ENCODE measurements at places on chromosomes 13 and 19. TPM values are rescaled to one million over a fixed set of nuclear protein-coding genes. Genes with fewer than 3 reads are reported as not detected.

DNA sequence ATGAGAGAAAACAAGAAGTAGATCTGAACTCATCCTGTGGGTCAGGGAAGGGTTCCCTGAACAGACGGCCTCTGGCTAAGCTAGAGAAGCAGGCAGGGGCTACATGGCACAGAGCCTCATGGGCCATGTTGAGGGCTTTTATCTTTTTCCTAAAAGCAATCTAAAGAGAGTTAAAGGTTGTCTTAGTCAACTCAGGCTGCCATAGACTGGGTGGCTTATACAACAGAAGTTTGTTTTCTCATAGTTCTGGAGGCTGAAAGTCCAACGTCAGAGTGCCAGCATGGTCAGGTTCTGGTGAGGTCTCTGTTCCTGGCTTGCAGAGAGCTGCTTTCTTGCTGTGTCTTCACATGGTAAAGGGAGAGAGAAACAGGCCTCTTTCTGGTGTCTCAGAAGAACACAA is 2.9 kb upstream of the MBNL2 start:
- no peak overlapping the region for H3K4me3 ChIP-seq
- DNase-seq: no peak
- no peaks in the 10 kb centered on the region for H3K36me3 ChIP-seq
- peaks cover 15% of the 10 kb centered on the region for H3K27me3 ChIP-seq
- H3K4me1 ChIP-seq: peaks cover 6% of the 10 kb centered on the region

CEACAM6 gene
- not detected for total RNA-seq

HNRNPUL1 gene
- total RNA-seq: 264 TPM

ZIC2 gene
- total RNA-seq: 429 TPM

- no peaks in the 10 kb centered on the region for H3K27me3 ChIP-seq
- no peak overlapping the region for H3K27ac ChIP-seq
- H3K4me1 ChIP-seq: no peaks in the 10 kb centered on the region
Measured at GRCh38 chr13:76129305-76130000, 493.3 kb downstream of the LMO7 start.

ZNF229 gene
- total RNA-seq: 3.0 TPM

DNA sequence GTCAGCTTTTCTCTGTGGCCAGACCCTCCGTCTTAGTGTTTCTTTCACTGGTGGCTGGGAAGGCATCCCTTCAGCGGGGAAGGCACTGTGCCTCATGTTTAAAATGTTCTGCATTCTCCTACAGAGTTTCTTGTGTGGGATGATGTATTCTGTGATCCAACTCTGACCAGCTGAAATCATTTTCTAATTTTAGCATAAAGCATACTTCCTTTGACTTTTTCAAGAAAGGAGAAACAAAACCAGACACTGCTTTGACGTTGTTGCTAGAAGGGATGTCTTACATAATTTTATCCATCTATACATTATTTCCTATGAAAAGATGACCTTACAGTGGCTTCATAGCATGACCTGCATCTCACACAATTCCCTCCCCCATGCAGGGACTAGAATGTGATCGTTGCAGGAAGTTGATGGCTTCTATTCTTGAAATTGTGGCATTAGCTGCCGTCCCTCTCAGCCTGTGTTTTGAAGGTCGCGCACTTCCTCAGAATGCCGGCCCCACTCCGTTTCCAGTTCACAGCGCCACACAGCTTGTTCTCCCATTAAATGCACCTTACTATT is 38.6 kb upstream of the TEX29 start:
- H3K27me3 ChIP-seq: no peaks in the 10 kb centered on the region
- H3K36me3 ChIP-seq: peaks cover 24% of the 10 kb centered on the region
- no peak overlapping the region for H3K4me3 ChIP-seq

DNA sequence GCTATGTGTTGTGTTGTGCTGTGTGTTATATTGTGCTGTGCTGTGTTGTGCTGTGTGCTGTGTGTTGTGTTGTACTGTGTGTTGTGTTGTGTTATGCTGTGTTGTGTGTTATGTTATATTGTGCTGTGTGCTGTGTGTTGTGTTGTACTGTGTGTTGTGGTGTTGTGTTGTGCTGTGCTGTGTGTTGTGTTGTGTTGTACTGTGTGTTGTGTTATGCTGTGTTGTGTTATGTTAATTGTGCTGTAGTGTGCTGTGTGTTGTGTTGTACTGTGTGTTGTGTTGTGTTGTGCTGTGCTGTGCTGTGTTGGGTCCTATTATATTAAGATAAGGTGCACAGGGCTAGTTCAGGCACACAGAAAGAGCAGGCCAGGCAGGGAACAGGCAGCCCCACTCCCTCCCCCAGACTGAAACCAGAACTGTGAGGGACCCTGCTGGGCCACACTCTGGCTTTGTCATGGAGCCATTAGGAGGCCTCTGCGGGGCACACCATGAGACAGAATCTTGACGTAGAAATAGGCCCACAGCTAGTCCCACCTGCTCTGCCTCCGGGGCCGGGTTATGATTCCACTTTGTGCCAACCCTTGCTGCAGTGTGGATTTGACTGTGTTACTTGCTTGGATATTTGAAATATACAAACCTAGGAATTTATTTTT is 12.1 kb downstream of the SOX1 start:
- H3K36me3 ChIP-seq: no peaks in the 10 kb centered on the region
- peak overlapping the region; percentile 18 for H3K4me3 ChIP-seq
- peaks cover 42% of the 10 kb centered on the region for H3K27me3 ChIP-seq
- DNase-seq: no peak
- peaks cover 26% of the 10 kb centered on the region for H3K4me1 ChIP-seq
- no peak overlapping the region for H3K27ac ChIP-seq

DNA sequence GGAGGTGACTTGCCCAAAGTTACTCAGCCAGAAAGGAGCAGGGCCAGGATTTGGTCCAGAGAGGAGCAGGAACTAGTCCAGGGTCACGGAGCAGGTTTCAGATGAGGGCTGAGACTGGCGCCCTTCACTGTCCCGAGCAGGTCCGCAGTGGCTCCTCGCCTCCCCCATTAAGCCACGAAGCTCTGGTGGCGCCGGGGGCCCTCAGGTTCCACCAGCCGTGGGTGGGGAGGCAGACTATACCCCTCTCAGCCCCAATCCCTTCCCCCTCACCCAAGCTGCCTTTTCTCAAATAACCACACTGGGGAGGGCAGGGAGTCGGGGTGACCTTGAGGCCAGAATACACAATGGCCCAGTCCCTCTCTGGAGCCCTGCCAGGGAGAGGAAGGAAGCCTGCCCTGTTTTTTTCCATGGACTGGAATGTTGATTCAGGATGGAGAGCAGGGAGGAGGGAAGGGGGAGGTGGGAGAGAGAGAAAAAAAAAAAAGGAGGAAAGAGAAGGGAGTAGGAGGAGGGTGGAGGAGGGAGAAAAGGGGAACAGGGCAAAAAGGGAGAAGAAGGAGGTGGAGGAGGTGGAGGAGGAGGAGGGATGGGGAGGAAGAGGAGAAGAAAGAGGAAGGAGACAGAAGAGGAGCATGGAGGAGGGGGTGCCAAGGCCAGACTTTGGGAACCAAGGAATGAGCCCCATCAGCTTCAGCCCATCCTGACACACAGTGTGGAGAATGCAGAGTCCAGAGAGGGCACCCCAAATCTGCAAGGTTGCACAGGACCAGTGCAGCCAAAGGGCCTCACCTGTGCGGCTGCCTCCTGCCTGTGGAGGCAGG is 19.7 kb downstream of the CEACAM16 start:
- no peaks in the 10 kb centered on the region for H3K4me1 ChIP-seq
- H3K36me3 ChIP-seq: no peaks in the 10 kb centered on the region
- H3K4me3 ChIP-seq: peak overlapping the region; percentile 31
- H3K27ac ChIP-seq: peak overlapping the region; percentile 91
- H3K27me3 ChIP-seq: no peaks in the 10 kb centered on the region

DNA sequence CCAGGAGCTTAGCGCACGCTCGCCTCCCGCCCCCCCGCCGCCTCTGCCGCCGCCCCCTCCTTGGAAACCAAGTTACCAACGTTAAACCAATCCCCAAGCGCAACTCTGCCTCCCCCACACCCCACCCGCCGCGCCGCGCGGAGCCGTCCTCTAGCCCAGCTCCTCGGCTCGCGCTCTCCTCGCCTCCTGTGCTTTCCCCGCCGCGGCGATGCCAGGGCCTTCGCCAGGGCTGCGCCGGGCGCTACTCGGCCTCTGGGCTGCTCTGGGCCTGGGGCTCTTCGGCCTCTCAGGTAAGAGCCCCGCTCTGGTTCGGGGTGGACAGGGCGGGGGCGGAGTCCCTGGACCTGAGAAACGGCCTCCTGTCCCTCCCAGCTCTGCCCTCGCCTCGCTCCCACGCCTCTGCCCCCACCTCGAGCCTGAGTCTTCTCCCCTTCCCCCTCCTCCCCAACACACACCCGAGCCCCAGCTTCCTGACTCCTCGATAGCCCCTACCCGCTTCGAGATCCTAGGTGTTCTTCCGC is at the start of gene ICAM5:
Gene ICAM5, plus strand, starts transcription at position 117 of the 521 bp plus-strand sequence. Its CDS starts 92 bp downstream, at position 209.
- H3K27me3 ChIP-seq: peaks cover 77% of the 10 kb centered on the region
- DNase-seq: no peak
- H3K27ac ChIP-seq: no peak within 1 kb of the TSS
- peaks cover 18% of the 10 kb centered on the region for H3K4me1 ChIP-seq
- H3K36me3 ChIP-seq: no peaks in the 10 kb centered on the region

- no peaks in the 10 kb centered on the region for H3K36me3 ChIP-seq
- no peak overlapping the region for H3K4me3 ChIP-seq
- no peak for DNase-seq
- H3K27ac ChIP-seq: no peak overlapping the region
- no peaks in the 10 kb centered on the region for H3K4me1 ChIP-seq
Measured at GRCh38 chr13:28964803-28965202, 144.7 kb downstream of the MTUS2 start.

- H3K27me3 ChIP-seq: no peaks in the 10 kb centered on the region
- no peak overlapping the region for H3K4me3 ChIP-seq
- no peak overlapping the region for H3K27ac ChIP-seq
- no peaks in the 10 kb centered on the region for H3K4me1 ChIP-seq
- DNase-seq: no peak
Measured at GRCh38 chr13:30805603-30806011, 70.3 kb downstream of the ALOX5AP start.

DNA sequence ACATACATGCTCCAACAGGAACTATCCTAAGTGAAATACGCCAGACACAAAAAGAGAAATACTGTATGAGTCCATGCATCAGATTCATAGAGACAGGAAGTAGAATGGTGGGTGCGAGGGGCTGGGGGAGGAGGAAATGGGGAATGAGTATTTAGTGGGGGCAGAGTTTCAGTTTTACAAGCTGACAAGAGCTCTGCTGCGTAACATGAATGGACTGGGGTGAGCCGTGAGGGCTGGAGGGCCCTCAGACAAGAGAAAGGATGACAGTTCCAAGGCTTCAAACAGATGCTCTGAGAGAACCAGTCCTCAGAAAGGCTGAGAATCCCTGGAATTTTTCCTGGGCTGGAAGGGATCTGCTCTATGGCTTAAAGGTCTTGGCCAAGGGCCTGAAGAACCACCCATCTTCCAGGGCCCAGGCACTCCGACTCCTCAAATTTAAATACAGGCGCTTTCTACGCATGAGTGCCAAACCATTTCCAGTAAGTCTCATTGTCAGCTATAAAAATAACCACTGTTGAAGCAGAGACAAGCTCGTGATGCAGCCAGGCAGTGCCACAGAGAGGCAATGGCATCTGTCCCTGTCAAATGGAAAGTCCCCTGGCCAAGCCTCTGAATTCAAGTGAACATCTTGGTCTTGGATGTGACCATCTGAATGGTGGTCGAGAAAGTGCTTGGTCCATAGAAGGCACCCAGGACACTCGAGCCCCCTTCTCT is 17.5 kb downstream of the KLF2 start:
- peaks cover 6% of the 10 kb centered on the region for H3K4me1 ChIP-seq
- H3K27me3 ChIP-seq: no peaks in the 10 kb centered on the region
- H3K4me3 ChIP-seq: no peak overlapping the region
